ENCODE measurements at places on chromosomes 7 and 10.
A peak's percentile ranks its signal among the peaks of the same experiment; 100 is the strongest.

DNA sequence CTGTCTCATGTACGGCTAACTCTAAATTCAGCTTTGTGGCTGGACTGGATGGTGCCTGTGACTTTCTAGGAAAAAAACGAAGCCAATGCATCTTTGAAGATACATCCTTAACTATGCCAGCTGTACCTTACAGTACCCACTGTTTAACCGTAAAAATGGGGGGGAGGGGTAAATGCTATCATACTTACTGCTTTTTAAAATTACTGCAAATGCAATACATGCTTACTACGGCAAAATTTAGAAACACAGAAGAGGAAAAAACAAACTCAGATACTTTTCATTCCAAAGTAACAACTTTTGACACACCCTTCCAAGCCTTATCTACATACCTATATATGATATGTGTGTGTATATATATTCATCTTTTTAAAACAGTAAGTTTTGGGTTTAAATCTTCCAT, 20.4 kb upstream of the GLCCI1 start:
- DNase-seq = no peak
- no peak overlapping the region for H3K4me3 ChIP-seq
- H3K4me1 ChIP-seq = peaks cover 12% of the 10 kb centered on the region

DNA sequence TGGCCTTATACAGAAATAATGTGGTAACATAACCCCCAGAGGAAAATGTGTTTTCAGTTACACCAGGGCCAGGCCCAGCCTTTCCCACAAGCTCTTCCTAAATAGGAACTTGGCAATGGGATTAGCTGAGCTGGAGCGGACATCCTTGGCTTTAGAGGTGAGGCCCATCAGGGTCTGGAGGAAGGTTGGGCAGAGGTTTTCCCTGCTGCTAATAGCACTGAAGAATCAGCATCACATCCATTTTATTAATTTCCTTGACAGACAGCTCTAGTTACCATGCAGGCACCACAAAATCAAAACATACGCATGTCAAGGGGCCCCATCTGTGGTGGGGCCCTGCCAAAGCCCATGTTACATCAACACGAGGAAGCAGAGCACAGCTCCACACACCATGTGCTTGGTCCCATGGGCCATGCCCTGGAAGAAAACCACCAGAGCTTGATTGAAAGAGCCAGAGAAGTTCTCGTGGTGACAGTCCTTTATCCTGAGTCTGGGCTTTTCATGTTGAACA, 566.6 kb downstream of the KCNMA1 start:
- H3K4me3 ChIP-seq = no peak overlapping the region
- no peaks in the 10 kb centered on the region for H3K4me1 ChIP-seq
- H3K27me3 ChIP-seq = no peaks in the 10 kb centered on the region
- no peaks in the 10 kb centered on the region for H3K36me3 ChIP-seq
- H3K27ac ChIP-seq = peak overlapping the region; percentile 16

DNA sequence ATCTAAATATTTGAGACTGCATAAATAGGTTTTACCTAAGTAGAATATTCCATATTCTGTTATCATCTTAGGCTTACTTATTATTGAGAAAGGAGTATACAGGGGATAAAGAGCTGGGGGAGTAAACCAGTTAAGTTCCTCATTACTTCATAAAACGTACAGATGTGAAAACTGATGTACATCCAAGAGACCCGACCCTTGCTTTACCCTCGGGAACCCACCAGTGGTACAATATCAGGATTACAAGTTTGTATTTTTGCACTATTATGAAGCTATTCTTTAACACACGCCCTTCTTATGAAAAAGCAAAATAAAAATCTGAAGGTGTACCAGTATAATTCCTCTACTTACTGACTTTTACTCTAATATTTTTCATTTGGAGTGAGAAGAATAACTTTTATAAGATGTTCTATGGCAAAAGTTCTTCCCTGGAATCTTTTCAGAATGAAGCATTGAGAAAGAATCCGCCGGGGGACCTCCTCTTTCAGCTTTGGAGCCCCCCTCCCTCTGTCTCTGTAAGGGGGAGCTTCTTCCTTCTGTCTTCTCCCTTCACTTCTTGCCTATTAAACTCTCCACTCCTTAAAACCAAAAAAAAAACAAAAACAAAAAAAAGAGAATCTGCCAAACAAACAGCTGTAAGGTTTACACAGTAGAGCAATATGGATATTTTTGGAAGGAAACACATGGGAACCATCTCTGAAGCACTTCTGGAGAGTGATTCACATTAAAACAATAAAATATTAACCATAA, 550.0 kb downstream of the TNS3 start:
- no peaks in the 10 kb centered on the region for H3K36me3 ChIP-seq
- H3K4me3 ChIP-seq = no peak overlapping the region
- no peaks in the 10 kb centered on the region for H3K4me1 ChIP-seq
- DNase-seq = no peak

- H3K4me1 ChIP-seq = no peaks in the 10 kb centered on the region
- H3K36me3 ChIP-seq = no peaks in the 10 kb centered on the region
- no peak overlapping the region for H3K4me3 ChIP-seq
Measured at GRCh38 chr7:112584290-112584689, 103.5 kb downstream of the LSMEM1 start.

DNA sequence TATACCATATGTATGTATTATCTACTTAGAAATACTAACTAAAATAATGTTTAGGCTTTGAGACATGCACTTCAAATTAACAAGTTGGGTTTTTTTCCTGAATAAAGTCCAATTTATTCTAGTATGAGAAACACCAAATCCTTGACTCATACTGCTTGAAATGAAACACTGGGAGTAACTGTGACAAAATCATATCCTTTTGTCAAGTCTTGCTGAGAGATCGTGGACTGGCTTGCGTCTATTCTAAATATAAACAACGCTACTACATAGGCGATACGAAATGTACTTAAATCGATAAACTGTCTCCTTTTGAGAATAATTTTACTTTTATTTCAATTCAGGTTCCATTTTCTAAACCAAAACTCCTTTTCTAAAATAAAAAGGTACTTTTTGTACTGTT, 16.3 kb downstream of the SMURF1 start:
- peaks cover 43% of the 10 kb centered on the region for H3K4me1 ChIP-seq
- no peak for DNase-seq
- H3K36me3 ChIP-seq = no peaks in the 10 kb centered on the region
- H3K27me3 ChIP-seq = no peaks in the 10 kb centered on the region
- H3K27ac ChIP-seq = no peak overlapping the region

GRCh38 chr7:36765605-36766004, 41.3 kb upstream of the AOAH start:
- no peaks in the 10 kb centered on the region for H3K36me3 ChIP-seq
- peaks cover 2% of the 10 kb centered on the region for H3K27me3 ChIP-seq
- H3K27ac ChIP-seq = no peak overlapping the region
- H3K4me3 ChIP-seq = no peak overlapping the region

DNA sequence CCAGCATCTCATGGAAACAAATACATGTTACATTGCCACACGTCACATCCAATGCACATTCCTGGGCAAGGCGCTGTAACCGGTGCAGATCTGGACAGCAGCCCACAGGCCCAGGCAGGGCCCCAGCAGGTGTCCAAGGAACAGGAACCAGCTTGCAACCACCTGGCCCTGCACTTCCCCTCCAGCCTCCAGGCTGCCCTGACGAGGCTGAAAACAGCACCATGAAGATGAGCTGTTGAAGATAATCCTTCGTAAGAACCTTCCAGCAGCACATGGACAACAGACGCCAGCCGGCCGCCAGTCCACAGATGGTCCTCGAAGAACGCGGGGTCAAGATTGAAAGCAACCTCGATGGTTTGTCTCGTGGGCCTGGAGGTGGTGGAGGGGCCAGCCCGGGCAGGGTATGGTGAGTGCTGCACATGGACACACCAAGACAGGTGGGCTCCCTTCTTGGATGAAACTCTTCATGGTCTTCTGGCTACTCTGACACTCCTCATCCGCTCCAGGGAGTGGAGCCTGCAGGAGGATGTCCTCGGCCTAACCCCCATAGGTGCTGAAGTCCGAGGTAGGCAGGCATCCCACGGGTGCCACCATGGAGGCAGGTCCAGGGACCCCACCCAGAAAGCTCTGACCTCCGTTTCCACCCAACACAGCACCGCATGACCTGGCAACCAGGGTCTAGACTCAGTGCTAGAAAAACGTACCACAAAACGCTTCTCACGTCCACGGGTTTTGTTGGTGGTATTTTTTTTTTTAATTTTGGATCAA, 22.9 kb downstream of the PDGFA start:
- no peaks in the 10 kb centered on the region for H3K4me1 ChIP-seq
- no peaks in the 10 kb centered on the region for H3K27me3 ChIP-seq
- peak; percentile 47 for DNase-seq
- H3K4me3 ChIP-seq = no peak overlapping the region

- peak; percentile 77 for DNase-seq
- peaks cover 68% of the 10 kb centered on the region for H3K4me1 ChIP-seq
- no peaks in the 10 kb centered on the region for H3K36me3 ChIP-seq
- H3K27me3 ChIP-seq = no peaks in the 10 kb centered on the region
Measured at GRCh38 chr10:72335394-72336258, 19.1 kb downstream of the DNAJB12 start.

DNA sequence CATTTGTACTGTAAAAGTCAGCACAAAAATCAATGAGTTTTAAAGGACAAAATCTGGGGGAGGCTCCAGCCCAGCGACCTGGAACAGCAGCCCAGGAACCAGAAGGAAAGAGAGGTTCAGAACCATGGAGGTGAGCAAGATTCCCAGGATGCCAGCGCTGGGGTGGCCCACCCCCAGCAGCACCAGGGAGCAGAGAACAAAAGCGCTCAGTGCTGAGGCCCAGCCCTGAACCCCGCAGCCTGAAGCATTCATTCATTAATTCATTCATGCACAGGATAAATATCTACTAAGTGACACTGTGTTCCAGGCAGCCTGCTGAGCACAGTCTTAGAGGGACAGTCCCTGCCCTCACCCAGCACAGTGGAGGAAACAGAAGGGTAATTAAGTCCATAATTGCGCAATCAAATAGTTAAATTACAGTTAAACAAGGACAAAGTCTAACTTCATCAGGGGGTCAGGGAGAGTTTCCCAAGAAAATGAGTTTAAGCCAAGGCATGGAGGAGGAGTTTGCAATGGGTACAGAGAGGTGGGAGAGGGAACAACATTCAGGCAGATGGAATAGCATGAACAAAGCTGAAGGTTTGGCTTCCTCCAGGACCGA, 202.3 kb downstream of the GRID1 start:
- no peaks in the 10 kb centered on the region for H3K27me3 ChIP-seq
- H3K27ac ChIP-seq = no peak overlapping the region
- H3K4me3 ChIP-seq = no peak overlapping the region
- no peak for DNase-seq
- H3K36me3 ChIP-seq = no peaks in the 10 kb centered on the region

DNA sequence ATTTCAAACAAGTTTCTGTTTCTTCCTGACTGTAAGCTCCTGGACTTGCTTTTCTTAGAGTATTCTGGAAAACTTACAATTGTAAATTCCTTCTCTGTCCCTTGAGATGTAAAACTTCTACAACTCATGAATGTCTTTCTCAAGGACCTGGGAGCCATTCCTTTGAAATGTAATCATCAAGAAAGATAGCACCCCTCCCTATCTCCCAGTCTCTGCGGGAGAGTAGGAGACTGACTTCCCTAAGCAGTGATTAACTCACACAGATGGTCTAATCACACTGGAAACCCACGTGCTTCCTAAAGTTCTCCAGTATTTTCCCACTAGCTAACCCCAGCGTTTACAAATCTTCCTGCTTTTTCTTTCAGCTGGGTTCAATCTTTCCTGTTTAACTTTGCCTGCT, 549.4 kb downstream of the SORCS1 start:
- H3K4me3 ChIP-seq = no peak overlapping the region
- H3K36me3 ChIP-seq = no peaks in the 10 kb centered on the region
- no peaks in the 10 kb centered on the region for H3K4me1 ChIP-seq
- H3K27ac ChIP-seq = no peak overlapping the region
- no peak for DNase-seq

- H3K4me3 ChIP-seq = no peak overlapping the region
- H3K27ac ChIP-seq = no peak overlapping the region
- DNase-seq = no peak
- H3K27me3 ChIP-seq = no peaks in the 10 kb centered on the region
Measured at GRCh38 chr7:36943591-36944435, 219.5 kb upstream of the AOAH start.

DNA sequence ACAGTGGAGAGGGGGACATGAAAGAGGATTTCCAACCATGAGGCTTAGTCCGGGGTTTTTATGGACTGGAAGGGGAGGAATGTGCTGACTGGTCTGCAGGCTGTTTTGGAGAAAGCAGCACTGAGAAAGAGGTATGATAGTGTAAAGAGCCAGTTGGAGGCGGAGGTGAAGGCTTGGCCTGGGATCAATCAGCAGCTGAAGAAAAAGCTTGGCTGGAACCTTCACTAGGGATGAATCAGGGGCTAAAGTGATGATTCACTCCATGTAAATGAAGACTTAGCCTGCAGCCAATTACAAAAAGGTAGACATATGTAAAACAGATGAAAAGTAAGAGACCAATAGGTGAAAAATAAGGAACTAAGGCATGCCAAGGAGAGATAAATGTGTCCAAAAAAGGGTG, 1382.6 kb downstream of the GATA3 start:
- no peaks in the 10 kb centered on the region for H3K36me3 ChIP-seq
- no peak overlapping the region for H3K4me3 ChIP-seq
- no peak for DNase-seq
- no peaks in the 10 kb centered on the region for H3K27me3 ChIP-seq

DNA sequence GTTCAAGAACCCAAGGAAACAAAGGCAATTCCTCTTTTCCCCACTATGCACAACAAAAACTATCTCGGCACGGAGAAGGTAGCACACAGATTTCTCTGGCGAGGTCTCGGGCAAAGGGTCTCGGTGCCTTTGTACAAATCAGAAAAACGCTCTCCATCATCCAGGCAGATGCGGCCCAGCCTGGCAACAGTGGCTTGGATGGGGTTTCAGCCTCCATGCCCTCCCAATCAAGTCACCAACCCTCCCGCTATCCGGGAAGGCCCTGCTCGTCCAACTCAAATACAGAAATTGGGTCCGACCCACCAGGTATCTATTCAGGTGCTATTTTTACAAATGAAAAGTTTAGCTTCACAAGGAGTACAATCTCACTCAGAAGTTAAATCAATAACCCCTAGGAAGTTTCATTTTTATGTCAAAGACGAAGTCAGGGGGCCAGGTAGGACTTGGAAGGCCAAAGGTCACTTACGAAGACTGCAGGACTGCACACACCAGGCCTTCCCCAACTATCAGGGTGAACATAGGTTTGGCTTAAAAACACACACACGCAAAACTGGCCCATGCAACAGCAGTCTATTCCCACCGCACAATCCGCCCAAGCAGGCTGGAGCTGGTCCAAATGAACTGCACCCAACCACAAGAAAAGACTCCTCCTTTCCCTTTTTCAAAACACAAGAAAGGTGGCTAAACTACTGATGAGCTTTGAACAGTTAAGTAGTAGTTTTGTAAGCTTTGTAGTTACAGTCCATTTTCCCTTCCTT, 43.0 kb downstream of the GNA12 start:
- no peaks in the 10 kb centered on the region for H3K27me3 ChIP-seq
- peaks cover 15% of the 10 kb centered on the region for H3K4me1 ChIP-seq
- no peak overlapping the region for H3K4me3 ChIP-seq
- no peak overlapping the region for H3K27ac ChIP-seq
- H3K36me3 ChIP-seq = no peaks in the 10 kb centered on the region
- DNase-seq = no peak
